ENCODE measurements at places on chromosomes 16 and 17.
A peak's percentile ranks its signal among the peaks of the same experiment; 100 is the strongest.

DNA sequence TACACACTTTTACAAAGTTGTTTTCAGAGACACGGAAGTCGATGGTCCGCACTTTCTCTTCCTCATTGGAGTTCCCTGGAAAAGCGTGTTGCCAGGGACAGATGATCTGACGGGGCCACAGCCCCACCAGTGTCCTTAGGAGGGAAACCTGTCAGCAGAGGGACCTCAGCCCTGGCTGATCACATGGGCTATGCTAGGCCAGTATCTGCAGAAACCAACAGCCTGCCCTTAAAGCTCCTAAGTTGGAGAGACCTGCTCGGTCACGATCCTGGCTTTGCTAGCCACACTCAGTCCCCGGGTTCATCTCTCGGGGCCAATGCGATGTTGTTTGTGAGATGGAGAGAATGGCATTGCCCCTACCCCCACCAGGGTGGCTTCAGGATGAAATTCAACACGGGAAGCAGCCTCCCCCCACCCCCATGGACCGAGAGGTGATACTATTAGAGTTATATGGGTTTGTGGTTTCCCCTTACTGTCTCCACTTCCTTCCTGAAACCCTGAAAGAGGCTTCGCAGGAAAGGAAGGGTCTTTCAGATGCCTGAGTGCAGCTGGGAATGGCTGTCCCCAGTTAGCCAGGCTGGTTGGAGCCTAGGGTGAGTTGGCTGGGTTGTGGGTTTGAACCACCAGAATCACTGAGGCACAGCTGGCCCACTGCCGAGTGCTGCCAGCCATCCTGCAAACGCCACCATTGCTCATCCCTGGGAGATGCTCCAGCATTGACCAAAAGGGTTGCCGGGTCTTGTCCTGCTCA lies 16.6 kb downstream of the RMI2 start:
- DNase-seq = no peak

DNA sequence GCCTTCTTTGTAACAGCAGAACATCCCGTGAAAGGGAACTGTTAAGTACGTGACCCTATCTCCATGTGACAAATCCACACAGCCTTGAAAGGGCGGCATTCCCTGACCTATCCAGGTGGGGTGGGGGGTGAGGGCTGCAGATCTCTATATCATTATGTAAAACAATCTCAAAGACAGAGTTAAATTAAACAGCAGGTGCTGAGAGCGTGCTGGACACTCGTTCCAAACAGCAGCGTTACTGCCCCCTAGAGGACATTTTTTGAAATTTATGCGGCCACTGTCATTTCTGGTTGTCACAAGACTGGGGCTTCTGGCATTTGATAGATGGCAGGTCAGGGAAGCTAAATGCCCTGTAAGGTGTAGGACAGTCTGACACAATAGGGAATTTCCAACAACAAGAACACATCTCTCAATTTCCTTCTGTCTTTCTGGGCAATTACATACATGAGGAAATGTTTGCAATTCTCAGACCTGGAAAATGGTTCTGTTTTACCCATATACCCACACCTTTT lies 6.7 kb upstream of the SLC25A39 start:
- peak; percentile 91 for DNase-seq

DNA sequence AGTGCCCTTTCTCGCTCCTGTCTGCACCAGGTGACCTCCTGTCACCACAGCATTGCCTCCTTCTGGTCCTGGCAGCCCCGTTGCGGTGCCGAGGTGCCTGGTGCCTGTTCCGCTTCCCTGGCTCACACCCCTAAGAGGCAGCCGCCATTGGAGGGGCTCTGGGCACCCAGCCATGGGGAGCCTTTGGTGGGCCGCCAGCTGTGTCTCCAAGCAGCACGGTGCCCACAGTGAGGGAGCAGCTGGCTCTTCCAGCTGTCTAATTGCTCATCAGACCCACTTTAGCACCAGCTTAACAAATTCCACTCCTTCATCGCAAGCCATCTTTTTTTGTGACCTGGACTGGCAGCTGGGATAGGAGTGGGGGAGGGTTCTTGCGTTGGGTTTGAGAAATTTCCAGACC lies 276.1 kb downstream of the SNX29 start:
- no peak for DNase-seq

- DNase-seq = no peak
These were observed 8.6 kb downstream of the IGSF6 start for GRCh38 chr16:21643785-21644184.

GRCh38 chr17:12391468-12391867 lies 274.2 kb upstream of the MYOCD start:
- DNase-seq = no peak

DNA sequence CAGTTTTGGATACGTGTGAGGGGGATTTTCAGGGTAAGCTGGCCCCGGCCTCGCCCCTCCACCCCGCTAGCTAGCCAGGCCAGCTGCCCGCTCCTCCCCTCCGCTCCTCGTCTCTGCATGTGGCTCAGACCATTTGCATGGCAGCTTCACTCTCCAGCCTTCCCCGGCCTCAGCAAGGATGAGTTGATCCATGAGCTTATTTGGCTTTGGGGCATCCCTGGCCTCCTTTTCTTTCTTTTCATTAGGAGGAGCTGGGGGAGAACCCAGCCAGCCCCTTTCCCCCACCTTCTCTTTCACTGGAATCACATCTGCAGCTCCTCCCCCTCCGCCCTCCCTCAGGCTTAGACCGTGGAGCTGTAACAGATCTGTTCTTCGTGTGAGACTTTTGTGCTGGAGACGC lies 30.7 kb downstream of the ELAC2 start:
- no peak for DNase-seq

DNA sequence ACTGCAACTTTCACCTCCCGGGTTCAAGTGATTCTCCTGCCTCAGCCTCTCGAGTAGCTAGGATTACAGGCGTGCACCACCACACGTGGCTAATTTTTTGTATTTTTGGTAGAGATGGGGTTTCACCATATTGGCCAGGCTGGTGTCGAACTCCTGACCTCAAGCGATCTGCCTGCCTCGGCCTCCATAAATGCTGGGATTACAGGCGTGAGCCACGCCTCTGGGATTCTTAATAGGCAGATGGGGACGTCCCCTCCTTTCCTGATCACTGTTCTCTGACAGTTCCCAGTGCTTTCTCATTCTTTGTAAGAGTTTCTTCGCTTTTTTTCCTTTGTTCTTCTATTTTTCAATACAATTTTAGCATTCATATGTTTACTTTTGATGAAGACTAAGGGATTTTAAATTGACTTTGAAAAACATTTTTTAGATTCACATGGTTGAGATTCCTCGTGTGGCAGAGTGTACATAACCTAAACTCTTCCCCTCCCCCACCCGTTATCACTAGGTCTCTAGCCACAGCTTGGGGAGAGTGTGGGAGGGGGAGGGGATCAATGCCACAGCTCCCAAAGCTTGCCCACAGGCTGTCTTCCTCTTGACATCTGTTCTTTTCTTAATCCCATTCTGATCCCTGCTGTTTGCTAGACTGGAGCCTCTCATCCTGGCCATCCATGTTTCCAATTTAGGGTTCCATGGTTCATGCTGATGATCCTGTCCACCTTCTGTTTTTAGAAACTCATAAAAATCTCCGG lies 11.0 kb downstream of the ADORA2B start:
- no peak for DNase-seq

DNA sequence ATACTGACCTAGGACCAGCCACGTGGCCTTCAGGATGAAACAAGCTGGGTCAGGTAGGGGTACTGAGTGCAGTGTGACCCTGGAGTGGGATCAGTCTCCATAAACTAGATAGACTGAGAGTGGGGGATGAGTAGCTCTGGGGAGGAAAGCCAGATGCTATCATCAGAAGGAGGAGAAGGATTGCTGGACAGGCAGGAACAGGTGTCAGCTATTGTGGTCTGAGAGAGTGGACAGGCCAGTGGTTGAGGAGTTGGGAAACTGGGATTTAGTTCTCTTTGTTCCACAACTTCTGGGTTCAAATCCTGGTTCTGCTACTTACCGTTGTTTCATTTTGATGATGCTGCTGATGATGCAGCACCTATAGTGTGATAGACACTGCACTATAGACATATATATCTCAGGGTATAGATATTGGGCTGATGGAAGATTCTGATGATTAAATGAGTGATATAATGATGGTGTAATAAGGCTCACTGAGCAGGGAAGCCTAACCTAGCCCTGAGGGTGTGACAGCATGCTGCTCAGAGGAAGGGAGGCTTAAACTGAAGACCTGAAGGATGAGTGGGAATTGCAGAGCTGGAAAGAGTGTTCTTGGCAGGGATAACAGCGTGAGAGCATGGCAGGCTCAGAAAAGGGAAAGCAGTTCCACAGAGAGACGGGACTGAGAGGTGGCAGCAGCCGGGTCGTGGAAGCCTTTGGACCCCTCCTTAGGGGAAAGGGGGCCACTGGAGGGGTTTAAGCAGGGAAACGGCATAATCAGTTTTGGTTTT lies 66.0 kb downstream of the SNX20 start:
- DNase-seq = no peak

GRCh38 chr17:75816693-75817092 lies 27.5 kb downstream of the UNC13D start:
- DNase-seq = no peak

DNA sequence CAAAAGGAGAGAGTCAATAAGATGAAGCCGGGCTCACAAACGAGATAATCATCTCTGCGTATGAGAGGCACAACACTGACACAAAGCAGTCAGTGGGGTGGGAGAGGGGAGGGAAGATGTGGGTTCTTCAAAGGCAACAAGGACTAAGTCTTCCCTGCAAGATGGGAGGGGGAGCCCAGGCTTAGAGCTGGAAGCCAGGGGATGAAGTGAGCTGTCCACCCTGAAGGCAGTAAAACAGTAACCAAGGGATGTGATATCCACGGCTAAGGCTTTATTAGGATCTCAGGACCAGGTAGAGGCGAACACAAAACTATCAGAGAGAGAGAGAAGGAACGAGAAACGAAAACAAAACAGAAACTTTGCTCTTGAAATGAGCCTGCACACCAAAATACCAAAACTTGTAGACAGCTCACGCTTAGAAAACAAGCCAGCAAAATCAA lies 115.9 kb downstream of the DYNLRB2 start:
- no peak for DNase-seq

DNA sequence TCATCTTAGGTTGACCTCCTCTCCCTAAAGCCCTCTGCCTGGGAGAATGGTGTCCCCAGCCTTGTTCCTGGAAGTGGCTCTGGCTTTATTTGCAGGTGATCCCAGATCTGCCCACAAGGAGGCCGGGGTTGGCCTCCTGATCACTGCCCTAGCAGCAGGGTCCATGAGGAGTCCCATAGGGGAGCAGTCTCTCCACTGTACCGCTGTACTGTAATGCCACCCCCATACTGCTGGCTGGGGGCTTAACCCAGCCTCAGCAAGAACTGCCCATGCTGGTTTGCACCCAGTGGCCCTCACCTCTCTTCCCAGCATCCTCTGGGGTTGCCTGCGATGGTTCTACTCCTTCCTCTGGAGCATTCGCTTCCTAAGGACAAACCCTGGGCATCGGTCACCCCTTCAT lies 39.1 kb downstream of the PSME3IP1 start:
- DNase-seq = no peak

DNA sequence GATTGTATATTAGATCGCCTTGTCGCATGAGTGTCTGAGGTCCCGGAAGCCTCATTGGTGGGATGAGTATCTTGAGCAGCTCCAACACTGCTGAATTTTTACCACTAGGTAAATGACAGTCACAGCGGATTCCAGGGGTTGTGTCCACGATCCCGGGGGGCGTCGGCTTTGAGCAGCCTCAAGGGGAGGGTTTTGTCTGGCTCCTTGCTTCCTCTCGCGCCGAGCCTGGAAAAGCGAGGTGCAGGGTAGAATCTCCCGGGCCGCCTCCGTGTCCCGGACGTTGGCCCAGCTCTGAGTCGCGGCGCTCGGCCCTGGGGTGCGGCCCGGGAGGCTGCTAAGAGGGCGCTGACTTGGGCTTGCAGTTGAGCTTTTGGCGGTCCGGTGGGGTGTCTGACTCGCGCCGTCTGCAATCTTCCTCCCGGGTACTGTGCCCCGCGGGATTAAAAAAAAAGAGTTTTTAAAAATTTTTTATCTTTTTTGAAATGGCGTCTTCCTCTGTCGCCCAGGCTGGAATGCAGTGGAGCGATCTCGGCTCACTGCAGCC lies 4.5 kb downstream of the OR1F1 start:
- DNase-seq = no peak
